Bone marrow (tissue), 2 donors: ENCODE measurements at places on chromosomes 4 and X.

GRCh38 chrX:29662759-29663503, 552.4 kb upstream of the MAGEB2 start:
- no peak for DNase-seq

DNA sequence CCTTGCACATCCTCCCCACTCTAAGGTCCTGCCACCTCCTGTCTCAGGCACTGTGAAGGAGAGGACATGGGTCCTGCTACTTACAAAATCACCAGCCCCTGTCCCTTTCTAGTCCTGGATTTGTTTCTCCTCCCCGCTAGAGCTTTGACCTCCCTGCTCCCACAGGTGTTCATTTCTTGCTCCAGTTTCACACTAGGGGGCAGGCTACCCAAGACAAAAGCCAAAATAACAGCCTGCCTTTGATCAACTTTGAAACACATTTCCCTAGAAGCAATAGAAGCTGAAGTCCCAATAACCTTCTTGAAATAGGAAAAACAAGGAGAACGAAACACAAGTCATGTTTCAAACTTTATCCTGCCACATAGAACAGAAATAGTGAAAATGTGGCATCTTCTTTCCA, 164.4 kb downstream of the QDPR start:
- DNase-seq, result no peak

GRCh38 chr4:163662768-163663167, 168.3 kb downstream of the TMA16 start:
- DNase-seq, result no peak

DNA sequence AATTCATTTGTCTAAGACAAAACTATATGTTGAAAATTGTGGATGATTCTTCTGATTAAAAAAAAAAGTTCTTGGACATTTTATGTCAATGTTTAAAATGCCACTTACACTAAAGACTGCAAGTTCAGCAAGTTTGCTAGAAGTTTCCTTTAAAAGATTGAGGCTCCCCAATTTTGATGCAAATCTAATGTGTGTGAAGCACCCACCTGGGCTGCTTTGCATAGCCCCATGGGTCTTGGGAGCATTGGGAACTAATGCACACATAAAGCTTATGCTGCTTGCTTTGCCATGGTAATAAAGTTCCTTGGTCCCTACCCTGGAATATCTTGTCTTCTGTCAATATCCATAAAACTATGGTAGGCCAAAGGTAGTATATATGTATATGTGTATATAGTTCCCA, 725.9 kb upstream of the GRID2 start:
- DNase-seq, result no peak

- DNase-seq, result no peak
These were observed 16.8 kb upstream of the DHX15 start for GRCh38 chr4:24601121-24601520.

- DNase-seq, result no peak
These were observed 88.4 kb upstream of the GUCY1A1 start for GRCh38 chr4:155578219-155578618.

GRCh38 chrX:30812326-30812725, 76.7 kb downstream of the TAB3 start:
- no peak for DNase-seq

DNA sequence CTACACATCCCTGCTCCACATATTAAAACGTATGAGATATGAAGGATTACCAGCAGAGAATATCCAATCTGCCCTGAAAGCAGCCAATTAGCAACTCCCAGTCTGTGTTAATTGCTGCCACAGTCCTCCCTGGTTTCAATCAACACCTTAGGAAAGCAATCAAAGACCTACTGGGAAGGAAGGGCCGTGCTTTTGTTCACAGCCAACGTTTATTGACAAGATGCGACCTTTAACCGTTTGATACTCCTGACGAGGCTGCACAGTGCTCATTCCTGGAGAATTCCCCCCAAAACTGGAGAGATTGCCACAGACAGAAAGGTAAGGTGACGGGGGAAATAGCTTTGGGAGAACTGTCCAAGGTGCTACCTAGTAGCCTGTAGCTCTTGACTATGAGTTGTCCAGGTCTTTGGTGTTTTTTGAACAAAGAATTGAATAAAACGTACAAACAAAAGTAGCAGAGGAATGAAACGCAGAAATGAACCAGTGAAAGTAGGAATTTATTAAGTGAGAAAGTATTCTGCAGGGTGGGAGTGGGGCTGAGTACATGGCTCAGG, 596.5 kb downstream of the NLGN4X start:
- DNase-seq, result no peak

DNA sequence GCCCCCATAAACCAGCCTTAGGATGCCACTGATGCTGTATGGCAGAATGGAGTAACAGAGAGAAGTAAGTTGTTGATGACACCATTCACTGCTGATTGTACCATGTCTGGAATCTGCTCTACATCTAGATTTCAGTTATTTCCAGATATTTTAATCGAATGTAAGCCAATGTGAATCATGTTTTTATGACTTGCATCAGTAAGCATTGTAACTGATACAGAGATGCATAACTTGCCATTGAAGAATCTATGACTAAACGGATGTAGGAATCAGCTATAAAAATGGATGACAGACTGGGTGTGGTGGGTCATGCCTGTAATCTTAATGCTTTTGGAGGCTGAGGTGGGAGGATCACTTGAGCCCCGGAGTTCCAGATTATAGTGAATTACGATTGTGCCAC, 161.0 kb upstream of the GATB start:
- no peak for DNase-seq

DNA sequence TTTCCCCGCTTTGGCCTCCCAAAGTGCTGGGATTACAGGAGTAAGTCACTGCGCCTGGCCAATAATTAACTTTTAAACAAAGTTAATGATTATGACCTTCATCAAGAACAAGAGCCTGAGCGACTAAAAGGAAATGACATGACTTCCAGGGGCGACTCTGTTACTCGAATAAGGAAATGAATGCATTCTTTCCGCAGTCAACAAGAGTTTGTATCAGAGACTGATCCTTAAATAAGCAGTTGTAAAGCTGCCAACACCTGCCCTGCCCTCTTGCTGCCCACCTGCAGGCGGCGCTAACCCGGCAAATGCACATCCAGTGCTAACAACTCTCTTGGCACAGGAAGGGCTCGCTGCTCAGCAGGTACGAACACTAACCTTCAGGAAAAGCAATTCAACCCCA, 27.3 kb downstream of the WDR1 start:
- no peak for DNase-seq

DNA sequence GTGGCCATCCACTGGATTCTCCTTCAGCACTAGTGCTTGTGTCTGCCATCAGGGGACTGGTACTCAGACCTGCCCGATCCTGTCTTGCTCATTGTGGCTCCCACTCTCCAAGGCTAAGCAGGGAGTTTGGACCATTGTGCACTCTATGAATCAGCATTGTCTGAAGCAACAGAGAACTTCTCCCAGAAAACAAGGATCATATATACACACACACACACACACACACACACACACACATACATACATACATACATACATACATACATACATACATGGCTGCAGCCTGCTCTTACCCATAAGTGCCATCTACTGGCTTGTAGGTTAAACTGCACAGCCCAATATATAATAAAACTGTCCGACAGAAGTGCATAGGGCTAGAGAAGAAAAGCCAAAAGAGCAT, 345.3 kb upstream of the LCORL start:
- peak; percentile 19 for DNase-seq

- no peak for DNase-seq
These were observed 2.9 kb downstream of the TBC1D9 start for GRCh38 chr4:140753329-140753728.

DNA sequence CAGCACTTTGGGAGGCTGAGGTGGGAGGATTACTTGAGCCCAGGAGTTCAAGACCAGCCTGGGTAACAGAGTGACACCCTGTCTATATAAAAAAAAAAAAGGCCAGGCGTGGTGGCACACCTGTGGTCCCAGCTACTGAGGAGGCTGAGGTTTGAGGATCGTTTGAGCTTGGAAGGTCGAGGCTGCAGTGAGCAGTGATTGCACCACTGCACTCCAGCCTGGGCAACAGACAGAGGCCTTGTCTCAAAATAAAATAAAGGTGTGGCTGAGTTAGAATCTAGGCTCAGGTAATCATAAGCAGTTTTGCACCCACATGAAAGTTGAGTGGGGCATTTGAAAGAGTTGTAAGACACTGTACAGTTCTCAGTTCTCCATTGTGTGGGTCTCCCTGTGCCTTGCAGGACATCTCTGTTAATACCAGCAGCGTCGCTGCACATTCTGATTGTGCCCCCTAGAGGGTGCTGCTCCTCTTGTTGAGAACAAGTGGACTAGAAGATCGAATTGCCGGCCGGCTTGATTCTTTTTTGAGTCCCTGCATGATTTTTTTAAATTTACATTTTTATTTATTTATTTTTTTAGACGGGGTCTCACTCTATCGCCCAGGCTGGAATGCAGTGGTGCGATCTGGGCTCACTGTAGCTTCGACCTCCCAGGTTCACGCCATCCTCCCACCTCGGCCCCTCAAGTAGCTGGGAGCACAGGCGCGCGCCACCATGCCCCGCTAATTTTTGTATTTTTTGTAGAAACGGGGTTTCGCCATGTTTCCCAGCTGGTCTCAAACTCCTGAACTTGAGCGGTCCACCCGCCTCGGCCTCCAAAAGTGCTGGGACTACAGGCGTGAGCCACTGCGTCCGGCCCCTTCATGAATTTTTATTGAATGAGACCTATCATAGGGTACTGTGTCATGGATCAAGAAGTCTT, 73.6 kb upstream of the RBMX start:
- DNase-seq, result no peak

GRCh38 chrX:117707948-117708743, 408.5 kb downstream of the KLHL13 start:
- no peak for DNase-seq

GRCh38 chr4:20181926-20182325, 69.8 kb upstream of the SLIT2 start:
- no peak for DNase-seq

DNA sequence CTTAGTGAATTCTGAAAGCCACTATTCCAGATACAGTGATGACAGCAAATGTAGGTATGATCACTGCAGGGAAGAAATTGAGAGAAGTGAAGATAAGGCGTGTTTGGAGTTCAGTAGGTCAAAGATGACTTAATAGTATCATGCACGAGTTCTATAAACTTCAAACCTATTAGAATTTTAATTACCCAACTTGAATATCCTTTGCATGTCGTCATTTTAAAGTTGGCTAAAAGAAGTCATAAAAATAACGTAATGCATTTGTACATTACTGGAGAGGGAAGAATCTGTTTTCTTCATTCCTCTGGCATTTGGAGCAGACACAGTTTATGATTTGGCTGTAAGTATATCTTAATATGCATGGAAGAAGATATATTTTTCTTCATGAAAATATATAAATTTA, 68.6 kb upstream of the MXRA5 start:
- DNase-seq, result no peak

- DNase-seq, result no peak
These were observed 110.9 kb downstream of the HDAC8 start for GRCh38 chrX:72461766-72462165.
